ENCODE measurements at places on chromosomes 5 and 9. TPM values are rescaled to one million over a fixed set of nuclear protein-coding genes. Genes with fewer than 3 reads are reported as not detected.

Gene BTNL9
- 34.1 TPM for total RNA-seq

Gene TMEM252
- not detected for total RNA-seq

Gene MTRR
- 27.8 TPM for total RNA-seq

Gene TIGD6
- total RNA-seq: 3.3 TPM

DNA sequence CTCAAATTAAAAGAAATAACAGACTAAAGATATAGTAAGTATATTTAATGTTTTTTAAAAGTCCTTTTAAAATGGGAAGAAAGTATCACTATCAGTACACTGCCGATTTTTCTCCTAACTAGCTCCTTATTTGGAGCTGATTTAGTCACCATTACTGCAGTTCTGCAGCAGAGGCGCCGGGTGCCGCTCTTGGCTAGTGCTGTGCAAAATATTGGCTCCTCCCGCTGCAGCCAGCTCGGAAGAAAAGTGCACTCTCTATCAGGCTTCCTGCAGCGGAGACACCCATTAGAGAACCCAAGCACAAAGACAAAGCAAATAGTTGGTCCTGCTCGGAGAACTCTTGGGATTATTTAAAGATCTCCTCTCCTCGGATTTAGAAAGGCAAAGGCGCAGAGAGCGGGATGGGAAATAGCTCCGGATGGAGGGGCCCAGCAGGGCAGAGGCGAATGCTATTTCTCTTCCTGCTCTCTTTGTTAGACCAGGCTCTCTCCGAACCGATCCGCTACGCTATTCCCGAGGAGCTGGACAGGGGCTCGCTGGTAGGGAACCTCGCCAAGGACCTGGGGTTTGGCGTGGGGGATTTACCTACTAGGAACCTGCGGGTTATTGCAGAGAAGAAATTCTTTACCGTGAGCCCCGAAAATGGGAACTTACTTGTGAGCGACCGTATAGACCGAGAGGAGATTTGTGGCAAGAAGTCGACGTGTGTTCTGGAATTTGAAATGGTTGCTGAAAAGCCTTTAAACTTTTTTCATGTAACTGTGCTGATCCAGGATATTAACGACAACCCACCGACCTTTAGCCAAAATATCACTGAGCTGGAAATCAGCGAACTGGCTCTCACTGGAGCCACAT, at the start of gene PCDHGB3:
PCDHGB3 (plus strand) TSS at position 249 of the 855 bp plus-strand sequence; CDS start at position 402, 153 bp downstream.
- DNase-seq: peak; percentile 49

GRCh38 chr5:1918488-1919208, 35.9 kb upstream of the IRX4 start:
- no peak for DNase-seq

- DNase-seq: no peak
Measured at GRCh38 chr9:69937833-69938535, 105.7 kb upstream of the MAMDC2 start.

DNA sequence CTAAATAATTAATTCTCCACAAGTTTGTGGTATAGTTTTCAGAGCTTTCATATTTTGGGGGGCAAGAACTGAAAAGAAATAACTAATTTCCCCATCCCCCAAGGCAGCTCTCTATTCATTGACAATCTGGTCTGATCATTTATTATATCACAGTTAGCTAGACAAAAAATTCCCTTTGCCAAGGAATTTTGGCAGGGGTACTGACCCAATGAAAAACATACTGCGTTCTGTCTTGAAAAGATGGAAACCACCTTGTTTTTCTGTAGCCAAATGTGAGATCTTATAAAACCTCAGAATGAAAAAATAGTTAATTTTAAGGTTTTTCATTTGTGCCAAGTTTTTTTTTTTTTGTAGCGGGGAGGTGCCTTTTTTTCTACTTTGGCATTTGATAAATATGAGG, 1008.9 kb downstream of the EFNA5 start:
- DNase-seq: no peak

GRCh38 chr5:86884608-86885007, 266.9 kb downstream of the COX7C start:
- no peak for DNase-seq

- no peak for DNase-seq
Measured at GRCh38 chr5:134595458-134595838, 37.2 kb downstream of the SAR1B start.

DNA sequence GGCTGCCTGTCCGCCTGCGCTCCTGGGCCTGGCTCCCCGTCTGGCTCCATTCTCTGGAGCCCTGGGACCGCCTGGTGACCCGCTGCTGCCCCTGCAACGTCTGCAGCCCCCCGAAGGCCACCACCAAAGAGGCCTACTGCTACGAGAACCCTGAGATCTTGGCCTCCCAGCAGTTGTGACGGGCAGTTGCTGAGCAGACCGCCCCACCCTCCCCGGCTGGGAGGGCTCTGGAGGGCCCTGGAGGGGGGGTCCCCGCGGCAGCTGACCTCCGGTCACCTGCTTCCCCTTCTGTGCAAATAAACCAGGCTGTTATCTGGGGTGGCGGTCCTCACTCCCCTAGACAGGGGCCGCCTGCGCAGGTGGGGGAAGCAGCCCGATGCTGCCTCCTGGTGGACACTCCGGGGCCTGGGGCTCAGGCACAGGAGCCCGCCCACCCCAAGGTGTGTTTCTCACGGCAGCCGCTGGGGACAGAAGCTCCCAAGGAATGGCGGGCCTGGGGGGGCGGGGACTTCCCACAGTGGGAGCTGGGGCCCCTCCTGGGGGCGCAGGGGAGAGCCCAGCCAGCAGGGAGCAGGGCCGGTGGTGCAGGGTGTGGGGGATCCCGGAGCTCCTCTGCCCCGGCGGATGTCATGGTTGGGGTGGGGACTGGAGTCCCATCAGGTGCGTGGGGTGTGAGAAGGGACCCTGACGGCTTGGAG, 4.7 kb upstream of the TUBB4B start:
- DNase-seq: peak; percentile 91

- DNase-seq: no peak
Measured at GRCh38 chr9:83012922-83013838, 49.8 kb downstream of the RASEF start.

- no peak for DNase-seq
Measured at GRCh38 chr9:4108754-4109465, 191.0 kb downstream of the GLIS3 start.

DNA sequence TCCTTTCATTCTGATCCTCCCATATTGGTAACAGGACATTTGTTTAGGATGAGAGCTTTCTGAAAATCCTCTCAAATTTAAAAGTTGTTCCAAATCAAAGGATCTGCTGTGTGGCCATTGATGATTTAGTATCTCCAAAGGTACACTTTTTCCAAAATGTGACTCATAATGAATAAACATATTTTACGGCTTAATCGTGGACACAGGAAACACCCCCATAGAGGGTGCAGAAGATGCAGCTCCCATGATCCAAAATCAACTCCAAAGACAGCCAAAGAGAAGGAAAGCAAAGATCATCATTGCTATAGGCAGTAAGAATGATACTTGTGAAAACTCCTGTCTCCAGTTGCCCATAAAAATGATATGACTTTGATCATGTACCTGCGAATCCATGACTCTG, 239.7 kb downstream of the PIK3R1 start:
- DNase-seq: no peak
